Aorta (tissue), 5 donors: ENCODE measurements at places on chromosomes 5 and 9. TPM values are rescaled to one million over a fixed set of nuclear protein-coding genes. Genes with fewer than 3 reads are reported as not detected.

DNA sequence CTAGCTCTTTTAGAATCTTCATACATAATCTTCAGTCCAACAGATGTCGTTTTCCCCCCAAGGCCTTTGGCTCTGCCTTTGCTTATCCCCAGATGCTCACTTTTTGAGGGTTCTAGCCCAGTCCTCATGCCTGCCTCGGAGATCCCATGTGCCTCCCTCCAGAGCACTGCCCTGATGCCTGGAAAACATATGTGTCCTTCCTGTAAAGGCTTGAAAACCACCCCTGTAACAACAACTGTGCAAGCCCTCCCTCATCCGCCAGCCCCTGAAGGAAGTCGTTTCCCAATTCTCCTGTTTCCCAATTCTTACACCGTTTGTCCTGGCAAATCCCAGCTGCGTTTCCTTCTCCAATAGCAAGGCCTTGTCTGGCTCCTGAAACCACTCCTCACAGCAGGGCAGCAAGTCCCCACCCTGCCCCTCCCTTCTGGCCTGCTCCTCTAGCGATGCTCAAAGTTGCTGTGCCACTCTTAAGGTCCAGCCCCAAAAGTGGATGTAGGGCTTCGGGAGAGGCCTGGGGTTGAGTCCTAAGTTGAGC lies 52.2 kb downstream of the SLC36A1 start:
- H3K27me3 ChIP-seq = no peaks in the 10 kb centered on the region
- H3K4me1 ChIP-seq = no peaks in the 10 kb centered on the region
- no peak for DNase-seq
- H3K36me3 ChIP-seq = no peaks in the 10 kb centered on the region
- H3K27ac ChIP-seq = no peak overlapping the region

DNA sequence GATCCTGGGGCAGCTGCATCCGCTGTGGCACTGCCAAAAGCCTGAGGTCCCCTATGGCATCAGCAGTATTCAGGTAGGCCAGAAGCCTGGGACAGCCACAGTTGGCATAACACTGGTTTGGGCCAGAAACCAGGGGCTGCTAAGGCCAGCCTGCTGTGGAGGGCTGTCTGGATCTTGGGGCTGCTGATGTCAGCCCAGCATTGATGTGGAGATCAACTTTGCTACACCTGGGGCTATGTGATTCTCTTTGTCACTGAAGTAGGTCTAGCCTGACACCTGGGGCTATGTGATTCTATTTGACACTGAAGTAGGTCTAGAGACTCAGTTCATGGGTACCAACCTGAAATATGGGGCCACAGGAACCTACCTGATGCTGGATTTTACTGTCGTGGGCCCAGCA lies 411.5 kb downstream of the RASEF start:
- H3K4me1 ChIP-seq = no peaks in the 10 kb centered on the region
- no peak overlapping the region for H3K27ac ChIP-seq
- no peak for DNase-seq
- H3K36me3 ChIP-seq = no peaks in the 10 kb centered on the region
- H3K27me3 ChIP-seq = no peaks in the 10 kb centered on the region

GRCh38 chr9:130940693-130941576 lies 1.9 kb upstream of the FIBCD1 start:
- H3K4me3 ChIP-seq = no peak overlapping the region
- H3K27me3 ChIP-seq = no peaks in the 10 kb centered on the region
- H3K36me3 ChIP-seq = no peaks in the 10 kb centered on the region
- H3K27ac ChIP-seq = no peak overlapping the region
- H3K4me1 ChIP-seq = no peaks in the 10 kb centered on the region
- peak; percentile 64 for DNase-seq

GRCh38 chr9:76756268-76756640 lies 8.0 kb upstream of the PCA3 start:
- H3K27me3 ChIP-seq = no peaks in the 10 kb centered on the region
- no peaks in the 10 kb centered on the region for H3K36me3 ChIP-seq
- no peak overlapping the region for H3K27ac ChIP-seq
- DNase-seq = peak; percentile 67
- H3K4me3 ChIP-seq = no peak overlapping the region

Gene SLC6A7
- not detected for total RNA-seq

Gene PGM5
- 118 TPM for total RNA-seq

Gene OLFML2A
- total RNA-seq = 15.9 TPM

Gene CYSRT1
- not detected for total RNA-seq

Gene NME5
- 2.1 TPM for total RNA-seq
